ENCODE measurements at places on chromosomes 2 and 18.
A peak's percentile ranks its signal among the peaks of the same experiment; 100 is the strongest.

- H3K4me3 ChIP-seq, result no peak overlapping the region
- no peaks in the 10 kb centered on the region for H3K36me3 ChIP-seq
- peaks cover 16% of the 10 kb centered on the region for H3K27me3 ChIP-seq
- H3K4me1 ChIP-seq, result peaks cover 5% of the 10 kb centered on the region
- no peak for DNase-seq
Observed at GRCh38 chr2:71530641-71531332, 77.4 kb downstream of the DYSF start.

- no peak overlapping the region for H3K4me3 ChIP-seq
- H3K36me3 ChIP-seq, result no peaks in the 10 kb centered on the region
- peaks cover 13% of the 10 kb centered on the region for H3K27me3 ChIP-seq
- no peak overlapping the region for H3K27ac ChIP-seq
- DNase-seq, result no peak
- no peaks in the 10 kb centered on the region for H3K4me1 ChIP-seq
Observed at GRCh38 chr2:11017921-11018320, 106.2 kb downstream of the KCNF1 start.

DNA sequence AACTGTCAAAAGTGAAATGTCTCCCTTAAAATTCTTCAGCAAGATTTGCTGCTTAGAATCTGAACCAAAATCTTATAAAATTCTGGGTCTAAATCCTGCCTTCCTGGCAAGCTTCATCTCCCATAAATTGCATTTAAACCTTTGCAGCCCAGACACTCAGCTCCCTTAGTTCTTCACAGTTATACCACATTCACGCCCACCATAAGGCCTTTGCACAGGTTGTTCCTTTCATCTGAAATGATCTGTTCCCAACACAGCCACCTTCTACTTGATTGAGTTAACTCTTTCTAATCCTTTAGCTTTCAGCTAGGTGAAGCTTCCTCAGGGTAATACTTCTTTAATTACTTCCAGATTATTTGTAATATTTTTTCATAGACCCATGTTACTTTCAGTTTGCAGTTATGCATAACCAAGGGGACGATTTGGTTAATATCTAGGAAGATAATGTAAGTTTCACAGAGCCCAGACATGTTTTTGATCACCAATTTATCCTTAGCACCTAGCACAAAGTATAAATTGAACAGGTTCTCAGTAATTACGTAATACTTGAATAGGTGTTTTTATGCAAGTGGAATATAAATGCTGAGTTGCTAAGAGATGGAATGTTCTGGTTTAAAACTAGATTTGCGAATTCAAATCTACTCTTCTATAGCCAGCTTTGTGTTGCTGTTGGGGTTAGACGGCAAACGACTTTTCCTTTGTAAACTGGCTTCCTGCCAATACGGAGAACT is 779.7 kb upstream of the PKDCC start:
- no peak overlapping the region for H3K27ac ChIP-seq
- H3K4me3 ChIP-seq, result no peak overlapping the region
- H3K36me3 ChIP-seq, result no peaks in the 10 kb centered on the region
- H3K27me3 ChIP-seq, result no peaks in the 10 kb centered on the region
- no peak for DNase-seq

GRCh38 chr2:195017890-195018289 is 639.1 kb upstream of the SLC39A10 start:
- peaks cover 2% of the 10 kb centered on the region for H3K4me1 ChIP-seq
- no peaks in the 10 kb centered on the region for H3K27me3 ChIP-seq
- H3K36me3 ChIP-seq, result no peaks in the 10 kb centered on the region
- no peak overlapping the region for H3K27ac ChIP-seq

DNA sequence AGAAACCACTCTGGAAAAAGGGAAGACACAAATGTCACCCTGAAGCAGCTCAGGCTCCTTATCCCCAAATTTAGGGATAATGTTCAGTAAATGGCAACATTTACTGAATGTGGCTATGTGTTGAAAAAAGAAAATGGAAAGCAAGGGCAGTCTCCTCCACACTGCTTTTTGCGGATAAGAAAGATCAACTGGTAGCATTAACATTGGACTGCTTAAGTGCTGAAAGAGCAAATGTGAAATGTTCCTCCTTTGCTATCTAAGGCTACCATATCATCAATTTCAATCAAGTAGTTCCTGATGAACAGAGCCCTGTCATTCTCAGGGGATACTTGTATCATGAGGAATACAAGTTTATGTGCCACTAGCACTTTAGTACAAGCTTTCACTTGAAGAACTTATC is 12.5 kb downstream of the FBXO11 start:
- no peaks in the 10 kb centered on the region for H3K27me3 ChIP-seq
- H3K4me3 ChIP-seq, result no peak overlapping the region
- peaks cover 43% of the 10 kb centered on the region for H3K4me1 ChIP-seq
- no peak overlapping the region for H3K27ac ChIP-seq
- H3K36me3 ChIP-seq, result peaks cover 33% of the 10 kb centered on the region

- no peaks in the 10 kb centered on the region for H3K36me3 ChIP-seq
- DNase-seq, result no peak
- no peak overlapping the region for H3K4me3 ChIP-seq
- H3K4me1 ChIP-seq, result no peaks in the 10 kb centered on the region
Observed at GRCh38 chr2:163121483-163121882, 282.9 kb upstream of the KCNH7 start.

- no peaks in the 10 kb centered on the region for H3K36me3 ChIP-seq
- no peak for DNase-seq
- H3K27me3 ChIP-seq, result peaks cover 22% of the 10 kb centered on the region
- H3K27ac ChIP-seq, result no peak within 1 kb of the TSS
Observed at GRCh38 chr18:27185025-27185763, at the start of gene CHST9. Gene CHST9, minus strand, starts transcription at chr18:27185308. Its CDS starts 42,499 bp downstream, at chr18:27142809.

DNA sequence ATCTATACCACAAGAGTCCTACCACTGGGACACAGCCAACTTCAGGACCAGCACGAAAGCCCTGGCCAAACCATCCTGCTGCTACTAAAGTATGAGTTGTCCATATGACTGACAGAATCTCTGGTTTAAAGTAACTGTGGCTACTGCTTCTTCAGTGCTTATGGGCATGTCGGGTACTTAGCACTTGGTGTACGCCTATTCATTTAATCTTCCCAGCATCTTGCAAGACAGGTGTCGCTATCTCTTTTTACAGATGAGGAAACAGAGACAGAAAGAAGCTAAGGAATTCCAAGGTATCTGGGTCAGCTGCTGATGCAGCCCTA is 203.4 kb upstream of the ID2 start:
- peak overlapping the region; percentile 88 for H3K27ac ChIP-seq
- DNase-seq, result no peak
- no peak overlapping the region for H3K4me3 ChIP-seq
- H3K27me3 ChIP-seq, result no peaks in the 10 kb centered on the region
